ENCODE measurements at places on chromosomes 7 and 10. TPM values are rescaled to one million over a fixed set of nuclear protein-coding genes. Genes with fewer than 3 reads are reported as not detected.

GRCh38 chr7:124033095-124033806, 384 bp upstream of the TMEM229A start:
- peaks cover 68% of the 10 kb centered on the region for H3K27me3 ChIP-seq
- H3K27ac ChIP-seq: no peak overlapping the region
- H3K36me3 ChIP-seq: no peaks in the 10 kb centered on the region
- peaks cover 50% of the 10 kb centered on the region for H3K4me1 ChIP-seq
- peak overlapping the region; percentile 41 for H3K4me3 ChIP-seq

GRCh38 chr7:1947586-1948217, 277.6 kb downstream of the ELFN1 start:
- no peak overlapping the region for H3K4me3 ChIP-seq
- H3K27me3 ChIP-seq: no peaks in the 10 kb centered on the region
- H3K27ac ChIP-seq: no peak overlapping the region
- H3K4me1 ChIP-seq: peaks cover 8% of the 10 kb centered on the region
- no peak for DNase-seq
- no peaks in the 10 kb centered on the region for H3K36me3 ChIP-seq

GRCh38 chr10:60185421-60185820, 204.3 kb downstream of the ANK3 start:
- DNase-seq: no peak
- no peaks in the 10 kb centered on the region for H3K36me3 ChIP-seq
- H3K4me3 ChIP-seq: no peak overlapping the region
- no peak overlapping the region for H3K27ac ChIP-seq

GRCh38 chr7:37531225-37531624, 82.6 kb upstream of the ELMO1 start:
- no peak overlapping the region for H3K27ac ChIP-seq
- H3K4me1 ChIP-seq: no peaks in the 10 kb centered on the region
- H3K4me3 ChIP-seq: no peak overlapping the region

- peak; percentile 24 for DNase-seq
- no peak overlapping the region for H3K4me3 ChIP-seq
- no peaks in the 10 kb centered on the region for H3K27me3 ChIP-seq
- no peak overlapping the region for H3K27ac ChIP-seq
- no peaks in the 10 kb centered on the region for H3K4me1 ChIP-seq
- H3K36me3 ChIP-seq: no peaks in the 10 kb centered on the region
These were observed 70.6 kb downstream of the LHPP start for GRCh38 chr10:124532106-124532641.

- no peak for DNase-seq
- no peaks in the 10 kb centered on the region for H3K4me1 ChIP-seq
- H3K27me3 ChIP-seq: no peaks in the 10 kb centered on the region
- H3K36me3 ChIP-seq: no peaks in the 10 kb centered on the region
These were observed 202.8 kb upstream of the AKR1E2 start for GRCh38 chr10:4623200-4623599.

DNA sequence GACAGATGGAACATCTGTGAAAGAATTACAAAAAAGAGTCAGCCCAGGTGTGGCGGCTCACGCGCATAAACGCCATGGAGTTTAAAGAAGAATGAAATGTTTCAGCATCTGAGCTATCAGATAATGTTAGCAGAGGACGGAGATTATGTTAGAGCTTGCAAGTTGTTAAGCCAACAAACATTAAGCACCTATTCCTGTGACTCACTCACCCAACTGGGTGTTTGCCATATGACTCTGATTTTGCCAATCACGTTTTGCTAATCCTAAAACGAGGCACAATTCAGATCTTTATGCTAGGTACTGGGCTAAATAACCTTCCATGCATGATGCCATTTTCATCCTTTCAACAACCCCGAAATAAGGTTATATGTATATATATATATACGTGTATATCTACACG, 29.0 kb upstream of the CCNY start:
- no peaks in the 10 kb centered on the region for H3K36me3 ChIP-seq
- DNase-seq: no peak
- no peaks in the 10 kb centered on the region for H3K4me1 ChIP-seq
- no peak overlapping the region for H3K27ac ChIP-seq
- H3K4me3 ChIP-seq: no peak overlapping the region

- H3K4me3 ChIP-seq: no peak overlapping the region
- H3K36me3 ChIP-seq: no peaks in the 10 kb centered on the region
- H3K27ac ChIP-seq: no peak overlapping the region
- DNase-seq: no peak
- no peaks in the 10 kb centered on the region for H3K4me1 ChIP-seq
These were observed 566.7 kb upstream of the FOXK1 start for GRCh38 chr7:4115442-4115841.

DNA sequence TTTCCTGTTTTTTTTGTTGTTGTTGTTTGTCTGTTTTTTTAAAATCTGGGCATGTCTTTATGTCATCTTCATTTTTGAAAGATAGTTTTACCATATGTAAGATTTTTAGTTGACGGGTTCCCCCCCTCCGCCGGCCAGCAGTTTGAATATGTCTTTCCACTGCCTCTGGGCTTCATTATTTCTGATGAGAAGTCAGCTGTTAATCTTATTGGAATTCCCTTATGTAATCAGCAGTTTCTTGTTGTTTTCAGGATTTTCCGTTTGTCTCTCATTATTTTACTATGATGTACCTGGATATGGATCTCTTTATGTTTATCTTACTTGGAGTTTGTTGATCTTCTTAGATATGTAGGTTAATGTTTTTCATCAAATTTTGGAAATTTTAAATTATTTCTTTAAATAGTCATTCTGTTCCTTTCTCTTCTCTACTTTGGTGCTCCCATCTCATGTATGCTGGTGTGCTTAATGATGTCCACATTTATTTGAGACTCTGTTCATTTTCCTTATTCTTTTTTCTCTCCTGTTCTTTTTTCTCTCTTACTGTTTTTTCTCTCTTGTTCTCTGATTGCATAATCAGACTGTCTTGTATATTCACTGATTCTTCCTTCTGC, 9.7 kb downstream of the EXOC6 start:
- DNase-seq: no peak
- H3K4me1 ChIP-seq: no peaks in the 10 kb centered on the region
- H3K27ac ChIP-seq: no peak overlapping the region
- no peak overlapping the region for H3K4me3 ChIP-seq

DNA sequence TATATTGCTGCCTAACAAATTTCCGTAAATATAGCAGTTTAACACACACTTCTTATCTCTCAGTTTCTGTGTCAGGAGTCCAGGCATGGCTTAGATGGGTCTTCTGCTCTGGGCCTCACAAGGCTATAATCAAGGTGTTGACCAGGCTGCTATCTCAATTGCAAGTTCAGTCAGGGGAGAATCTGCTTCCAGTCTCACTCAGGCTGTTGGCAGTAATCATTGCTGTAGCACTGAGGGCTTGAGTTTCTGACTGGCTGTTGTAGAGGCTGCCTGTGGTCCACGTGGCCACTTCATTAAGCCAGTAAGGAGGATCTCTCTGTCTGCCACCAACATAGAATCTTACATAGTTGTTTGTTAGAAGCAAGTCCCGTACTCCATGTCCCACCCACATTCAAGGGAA, 138.4 kb downstream of the ST7 start:
- DNase-seq: no peak
- H3K36me3 ChIP-seq: no peaks in the 10 kb centered on the region
- no peak overlapping the region for H3K27ac ChIP-seq

DNA sequence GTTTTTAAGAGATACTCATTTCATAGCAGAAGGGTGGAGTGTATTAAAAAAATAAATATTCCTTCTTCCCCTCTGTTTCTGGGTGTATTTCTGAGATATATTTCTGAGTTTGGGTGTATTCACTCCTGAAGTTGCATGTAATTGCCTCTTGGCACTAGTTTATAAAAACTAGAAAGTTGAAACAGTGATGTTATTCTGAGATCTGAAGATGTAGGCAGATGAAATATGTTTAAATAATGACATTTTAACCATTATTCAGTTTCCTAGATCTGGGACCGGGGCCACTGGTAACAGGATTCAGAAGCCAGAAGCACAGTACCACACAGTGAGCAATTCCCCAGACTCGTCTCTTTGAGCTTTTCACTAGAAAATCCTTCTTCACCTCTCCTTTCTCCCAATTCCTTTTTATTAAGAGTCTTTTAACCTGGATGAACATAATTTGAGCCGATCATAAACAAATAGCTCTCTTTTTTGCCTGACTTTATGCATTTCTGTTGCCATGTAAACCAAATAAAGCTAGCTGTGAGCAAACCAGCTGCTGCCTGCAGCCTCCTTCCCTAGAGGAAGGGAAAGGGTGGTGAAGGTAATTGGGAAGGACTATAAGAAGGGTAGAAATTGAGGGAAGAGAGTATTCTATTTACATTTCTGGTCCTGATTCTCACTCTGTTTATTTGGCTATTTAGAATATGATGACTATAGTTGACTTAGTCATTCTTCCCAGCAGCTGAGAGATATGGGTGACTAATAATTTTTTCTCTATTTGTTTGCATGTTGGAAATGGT, 101.8 kb upstream of the STRIP2 start:
- H3K4me1 ChIP-seq: no peaks in the 10 kb centered on the region
- no peaks in the 10 kb centered on the region for H3K36me3 ChIP-seq
- H3K27me3 ChIP-seq: no peaks in the 10 kb centered on the region

DNA sequence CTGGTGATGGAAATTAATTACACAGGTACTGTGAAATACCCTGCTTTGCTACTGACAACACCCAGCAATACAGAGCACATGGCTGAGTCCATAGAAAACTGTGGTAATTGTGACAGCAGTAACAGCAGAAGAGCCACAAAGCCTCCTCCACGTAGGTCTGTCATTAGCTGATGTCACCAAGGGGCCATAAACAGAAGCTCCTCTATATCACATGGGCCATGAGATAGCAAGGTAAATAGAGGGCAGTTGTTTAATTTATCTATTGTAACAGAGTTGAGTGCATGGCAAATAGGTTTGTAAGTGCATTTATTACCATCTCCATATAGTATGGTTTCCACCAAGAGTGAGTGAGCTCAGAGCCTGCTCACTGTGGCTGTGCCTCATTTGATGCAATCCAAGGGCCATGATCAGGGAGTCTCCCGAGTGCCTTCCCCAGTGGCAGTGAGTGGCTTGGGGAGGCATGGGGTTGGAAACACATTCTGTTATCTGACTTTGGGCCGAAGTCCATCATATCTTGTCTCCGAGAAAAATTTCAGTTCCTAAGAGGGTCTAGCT, 281.2 kb downstream of the SKAP2 start:
- no peak for DNase-seq
- H3K27ac ChIP-seq: no peak overlapping the region
- no peaks in the 10 kb centered on the region for H3K4me1 ChIP-seq
- no peak overlapping the region for H3K4me3 ChIP-seq

GRCh38 chr7:75565132-75565837, 73.2 kb downstream of the SPDYE5 start:
- H3K36me3 ChIP-seq: no peaks in the 10 kb centered on the region
- no peak overlapping the region for H3K4me3 ChIP-seq
- H3K4me1 ChIP-seq: no peaks in the 10 kb centered on the region
- H3K27me3 ChIP-seq: no peaks in the 10 kb centered on the region
- H3K27ac ChIP-seq: peak overlapping the region; percentile 41
- DNase-seq: no peak

Gene RALA
- total RNA-seq: 9.4 TPM

Gene HHEX
- 0.80 TPM for total RNA-seq

Gene ABCC2
- 2.0 TPM for total RNA-seq

Gene COBL
- 70.1 TPM for total RNA-seq

Gene PAPOLB
- total RNA-seq: not detected
